Motor neuron (in vitro differentiated cells): ENCODE measurements at places on chromosomes 1 and 21. TPM values are rescaled to one million over a fixed set of nuclear protein-coding genes. Genes with fewer than 3 reads are reported as not detected.

Gene MYBPH
- total RNA-seq: not detected in 2 replicates

Gene GPX7
- total RNA-seq: 15.6 and 19.0 TPM in 2 replicates

Gene NPHS2
- not detected in 2 replicates for total RNA-seq

GRCh38 chr1:55204997-55205396 is 10.2 kb downstream of the USP24 start:
- ATAC-seq: no peak

Gene CLCA1
- 0.09 and 0.10 TPM in 2 replicates for total RNA-seq

Gene PGLYRP4
- total RNA-seq: not detected in 2 replicates

DNA sequence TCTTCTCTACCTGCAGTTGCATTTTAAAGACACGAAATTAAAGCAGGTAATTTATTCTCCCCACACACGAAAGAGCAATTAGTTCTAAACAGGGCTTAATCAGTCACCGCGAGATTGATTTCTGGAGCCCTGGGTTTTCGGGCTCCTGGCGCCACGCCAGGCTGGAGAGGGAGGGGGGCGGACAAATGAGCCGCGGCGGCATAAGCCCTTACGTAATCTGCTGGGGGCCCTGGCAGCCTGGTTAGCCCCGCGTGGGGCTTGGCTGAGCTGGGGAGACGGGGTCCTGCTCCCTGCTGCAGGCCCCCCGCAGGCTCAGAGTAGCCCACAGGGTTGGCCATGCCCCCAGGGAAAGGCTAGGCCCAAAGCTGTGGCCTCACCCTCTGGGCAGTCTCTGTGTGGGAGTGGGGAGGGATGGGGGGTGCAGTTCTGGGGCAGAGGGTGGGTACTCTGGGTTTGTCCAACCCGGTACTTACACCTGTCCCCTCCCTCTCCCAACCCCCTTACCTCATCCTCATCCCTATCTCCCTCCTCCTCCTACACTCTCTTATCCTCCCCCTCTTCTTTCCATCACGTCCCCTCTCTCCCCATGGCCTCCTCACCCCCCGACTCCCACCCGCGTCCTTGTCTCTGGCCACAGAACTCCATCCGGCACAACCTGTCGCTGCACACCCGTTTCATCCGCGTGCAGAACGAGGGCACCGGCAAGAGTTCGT is 19.9 kb downstream of the FOXO6 start:
- ATAC-seq: no peak

DNA sequence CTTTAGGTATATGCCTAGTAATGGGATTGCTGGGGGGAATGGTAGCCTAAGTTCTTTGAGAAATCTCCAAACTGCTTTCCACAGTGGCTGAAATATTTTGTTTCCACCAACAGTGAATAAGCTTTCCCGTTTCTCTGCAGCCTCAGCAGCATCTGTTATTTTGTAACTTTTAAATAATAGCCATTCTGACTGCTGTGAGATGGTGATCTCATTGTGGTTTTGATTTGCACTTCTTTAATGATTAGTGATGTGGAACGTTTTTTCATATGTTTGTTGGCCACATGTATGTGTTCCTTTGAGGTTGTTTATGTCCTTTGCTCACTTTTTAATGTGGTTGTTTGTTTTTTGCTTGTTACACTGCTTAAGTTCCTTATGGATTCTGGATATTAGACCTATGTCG is 237.4 kb downstream of the CENPF start:
- ATAC-seq: peak; percentile 75

GRCh38 chr1:225980005-225980836 is 18.9 kb downstream of the SDE2 start:
- no peak for ATAC-seq

Gene MFSD2A
- total RNA-seq: 46.3 and 48.6 TPM in 2 replicates

- ATAC-seq: no peak
These were observed 57.5 kb downstream of the IARS2 start for GRCh38 chr1:220151454-220151853.

Gene OR6N1
- total RNA-seq: 0.81 and 1.1 TPM in 2 replicates

DNA sequence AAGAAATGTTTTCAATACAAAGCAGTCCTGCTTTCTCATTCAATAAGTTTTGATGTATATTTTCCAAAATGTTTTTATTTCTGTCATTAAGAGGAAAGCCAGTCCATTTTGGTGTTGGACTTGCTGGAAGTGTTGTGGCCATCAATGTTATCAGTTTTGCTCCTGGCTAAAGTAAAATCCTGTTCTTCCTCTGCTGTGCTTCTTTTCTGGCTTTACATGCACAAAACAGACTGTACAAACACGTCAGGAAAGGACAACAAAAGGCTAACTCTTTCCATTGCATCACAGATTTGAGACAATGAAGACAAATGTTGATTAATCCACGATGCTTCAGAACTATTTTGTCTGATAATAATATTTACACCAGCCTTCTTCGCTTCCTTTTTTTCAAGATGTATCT is 735.4 kb downstream of the LTN1 start:
- no peak for ATAC-seq

- ATAC-seq: no peak
These were observed 393.6 kb downstream of the AGBL4 start for GRCh38 chr1:49630156-49630555.

Gene MARK1
- 36.7 and 39.7 TPM in 2 replicates for total RNA-seq

DNA sequence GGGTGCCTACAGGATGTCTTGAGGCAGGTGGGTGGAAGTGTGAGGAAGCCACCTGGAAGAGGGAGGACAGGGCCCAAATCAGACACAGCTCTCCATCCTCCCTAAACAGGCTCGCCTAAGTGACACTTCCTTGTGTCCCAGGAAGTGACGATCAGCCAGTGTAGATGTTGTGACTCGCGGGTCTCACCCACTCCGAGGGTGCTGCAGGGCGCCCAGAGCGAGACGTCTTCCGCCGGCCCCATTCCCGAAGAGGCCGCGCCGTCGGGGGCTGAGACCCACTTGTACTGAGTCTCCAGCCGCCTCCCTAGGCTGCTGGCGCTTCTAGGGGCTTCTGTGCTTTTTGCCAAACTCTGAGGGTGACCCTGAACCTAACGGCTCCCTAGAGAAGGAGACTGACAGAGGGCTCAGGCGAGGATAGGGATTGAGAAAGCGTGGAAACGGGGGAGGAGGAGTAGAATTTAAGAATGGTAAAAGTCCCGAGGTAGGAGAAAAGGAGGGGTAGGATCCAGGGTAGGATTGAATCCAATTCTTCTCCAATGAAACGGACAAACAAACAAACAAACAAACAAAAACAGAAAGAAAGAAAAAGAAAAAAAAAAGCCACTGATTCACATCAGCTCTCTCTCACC is 543 bp upstream of the MARK1 start:
- peak; percentile 64 for ATAC-seq

Gene ADORA3
- 0.21 and 0.23 TPM in 2 replicates for total RNA-seq

- ATAC-seq: no peak
These were observed 31.0 kb downstream of the KIF21B start for GRCh38 chr1:200992382-200993048.

Gene RNU1-1
- 7,906 and 12,868 TPM in 2 replicates for total RNA-seq

DNA sequence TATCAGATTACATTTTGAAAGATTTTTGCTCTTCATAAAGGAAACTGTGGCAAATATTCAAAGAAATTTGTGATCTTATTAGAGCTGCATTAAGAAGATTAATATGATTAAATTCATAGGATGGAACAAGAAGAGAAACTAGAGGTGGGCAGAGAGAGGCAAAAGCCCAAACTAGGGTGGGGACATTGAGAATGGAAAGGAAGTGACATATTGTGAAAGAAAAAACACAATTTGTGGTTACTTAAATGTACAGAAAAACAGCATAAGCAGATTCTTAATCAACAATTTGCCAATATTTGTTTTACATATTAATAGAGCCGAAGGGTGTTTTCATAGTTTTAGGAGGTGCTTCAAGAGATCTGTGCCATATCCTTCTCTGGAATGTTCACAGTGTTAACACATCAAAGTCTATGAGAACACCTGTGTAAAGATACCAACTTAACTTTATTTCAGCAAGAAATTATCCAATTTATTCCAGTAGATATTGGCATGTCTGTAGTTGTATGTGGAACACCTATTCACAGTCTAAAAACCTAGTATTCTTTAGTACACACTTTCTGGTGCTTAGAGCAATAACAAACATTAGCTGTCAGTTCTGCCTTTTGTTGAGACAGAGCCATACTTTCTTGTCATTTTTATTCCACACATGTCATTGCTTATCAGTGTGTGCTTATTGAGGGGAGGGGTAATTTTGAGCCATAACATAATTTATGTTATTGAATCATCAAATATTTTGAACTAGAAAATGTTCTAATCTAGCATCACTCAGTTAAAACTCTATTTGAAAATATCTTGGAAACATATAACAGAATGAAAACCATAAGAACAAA is 401.5 kb downstream of the PTPRC start:
- no peak for ATAC-seq

Gene CFHR5
- total RNA-seq: not detected in 2 replicates

GRCh38 chr21:23729331-23729730 is 1878.0 kb downstream of the MRPL39 start:
- peak; percentile 24 for ATAC-seq

DNA sequence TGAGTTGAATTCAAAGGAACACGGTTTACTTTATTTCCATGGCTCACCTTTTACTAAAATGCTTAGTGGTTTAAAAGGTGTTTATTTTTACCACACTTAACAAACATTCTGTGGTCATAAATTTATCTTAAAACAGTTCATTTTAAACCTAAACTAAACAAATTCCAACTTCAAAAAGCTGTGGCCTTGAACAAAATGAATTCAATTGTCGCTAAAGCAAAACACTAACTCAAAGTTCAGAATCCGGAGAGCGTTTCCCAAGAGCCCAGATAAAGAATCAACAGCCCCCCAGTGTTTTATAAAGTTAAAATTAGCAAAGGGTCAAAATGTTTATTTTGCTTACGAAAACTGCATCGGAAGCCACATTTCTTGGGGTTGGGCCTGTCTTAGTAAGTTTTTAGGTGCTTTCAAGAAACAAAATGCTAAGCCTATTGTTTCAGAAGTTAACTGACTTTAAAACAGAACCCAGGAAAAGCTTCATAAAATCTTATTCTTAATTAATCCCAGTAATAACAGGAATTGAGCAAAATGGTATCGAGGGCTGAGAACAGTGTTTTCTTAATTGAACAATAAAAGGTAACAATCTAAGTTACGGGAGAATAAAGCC is 1.3 kb downstream of the PUM1 start:
- no peak for ATAC-seq

Gene IL6R
- 15.7 and 17.7 TPM in 2 replicates for total RNA-seq

- ATAC-seq: no peak
These were observed 74.8 kb downstream of the PLD5 start for GRCh38 chr1:242449661-242450060.

DNA sequence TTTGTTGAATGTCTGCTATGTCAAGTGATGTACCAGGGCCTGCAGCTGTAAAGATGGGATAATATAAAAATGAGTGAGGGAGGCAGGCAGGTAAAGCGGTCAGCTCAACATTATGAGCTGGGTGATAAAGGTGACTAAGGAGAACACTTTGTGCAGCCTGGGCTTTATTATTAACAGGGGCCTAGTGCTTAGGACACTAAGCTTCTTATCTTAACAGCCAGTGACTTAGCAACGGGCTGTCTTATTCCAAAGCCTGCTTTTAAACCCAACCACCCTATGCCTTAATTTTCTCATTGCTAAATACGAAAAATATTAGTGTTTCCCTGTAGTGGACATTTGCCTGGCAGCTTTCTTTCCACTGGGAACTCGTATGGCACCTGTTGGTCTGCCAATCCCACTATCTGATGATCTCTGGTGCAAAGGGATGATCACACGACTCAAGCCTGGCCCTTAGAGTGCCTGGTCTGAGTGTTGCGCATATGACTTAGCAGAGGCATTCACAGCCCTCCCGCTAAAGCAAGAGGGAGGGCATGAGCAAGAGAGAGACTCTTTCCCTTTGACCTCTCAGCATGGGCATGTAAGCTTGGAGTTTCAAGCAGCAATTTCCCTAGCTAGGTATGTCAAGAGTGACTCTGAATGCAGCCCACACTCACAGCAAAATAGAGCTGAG is 98.6 kb upstream of the PAPPA2 start:
- no peak for ATAC-seq

DNA sequence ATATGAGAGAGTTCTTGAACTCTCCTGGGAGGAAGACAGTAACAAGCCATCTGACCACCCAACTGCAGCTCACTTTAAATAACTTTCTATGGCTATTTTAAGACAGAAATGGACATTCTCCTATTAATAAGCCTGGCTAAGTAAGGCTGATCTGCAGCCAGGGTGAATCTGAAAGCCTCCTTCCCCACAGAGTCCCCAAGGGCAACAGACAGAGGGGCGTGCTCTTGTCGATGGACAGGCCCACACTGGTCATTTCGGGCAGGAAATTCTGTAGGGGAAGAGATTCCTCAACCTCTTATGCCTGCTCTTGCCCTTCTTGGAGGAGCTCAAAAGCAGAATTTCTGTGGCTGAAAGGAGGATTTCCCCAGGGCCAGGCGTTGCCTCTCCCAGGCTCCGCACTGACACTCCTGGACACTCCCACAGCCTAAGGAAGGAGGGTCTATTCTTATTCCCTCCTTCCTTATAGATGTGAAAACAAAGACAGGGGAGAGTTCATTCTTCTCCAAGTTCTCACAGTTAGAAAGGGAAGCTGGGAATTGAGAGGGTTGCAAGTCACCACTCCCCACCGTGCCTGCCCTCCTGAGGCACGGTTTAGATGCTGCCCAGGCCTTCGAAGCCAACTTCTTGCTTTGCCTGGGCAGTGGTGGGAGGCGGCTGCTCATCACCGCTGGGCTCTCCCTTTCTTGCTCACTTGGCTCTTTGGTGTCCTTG is 17.9 kb upstream of the KANK4 start:
- ATAC-seq: no peak

DNA sequence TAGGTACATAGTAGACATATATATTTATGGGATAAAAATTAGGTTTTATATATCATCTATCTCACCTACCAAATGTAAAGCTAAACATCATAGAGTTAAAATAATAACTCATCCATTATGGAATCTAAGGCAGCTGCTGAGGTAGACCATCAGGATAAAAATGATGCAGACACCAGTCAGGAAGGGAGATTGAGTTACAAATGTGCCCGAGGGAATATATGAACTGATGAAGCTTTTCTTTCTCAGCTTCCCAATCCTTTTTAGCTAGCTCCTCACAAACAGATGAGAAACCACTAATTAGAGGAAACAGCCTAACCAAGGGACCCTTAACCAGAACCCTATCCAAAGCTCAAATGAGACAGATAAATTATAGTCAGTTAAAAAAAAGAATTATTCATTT is 20.9 kb downstream of the TTLL7 start:
- no peak for ATAC-seq

- peak; percentile 12 for ATAC-seq
These were observed at the start of gene KIF26B for GRCh38 chr1:245154429-245155271. KIF26B (plus strand) TSS chr1:245154985; CDS start chr1:245155425, 440 bp downstream.

Gene IFNAR1
- total RNA-seq: 15.4 and 15.6 TPM in 2 replicates
